CD4-positive, alpha-beta T cell (primary cell): ENCODE measurements at places on chromosomes 7 and 10. TPM values are rescaled to one million over a fixed set of nuclear protein-coding genes. Genes with fewer than 3 reads are reported as not detected.

- no peak for DNase-seq
These were observed 7.4 kb downstream of the ZNF488 start for GRCh38 chr10:47376522-47377220.

Gene FGFR2
- total RNA-seq: 0.22 TPM

GRCh38 chr10:4941540-4942330 lies 21.5 kb upstream of the AKR1C1 start:
- DNase-seq: no peak

GRCh38 chr7:4797858-4798705 lies 22.7 kb downstream of the AP5Z1 start:
- peak; percentile 49 for DNase-seq

DNA sequence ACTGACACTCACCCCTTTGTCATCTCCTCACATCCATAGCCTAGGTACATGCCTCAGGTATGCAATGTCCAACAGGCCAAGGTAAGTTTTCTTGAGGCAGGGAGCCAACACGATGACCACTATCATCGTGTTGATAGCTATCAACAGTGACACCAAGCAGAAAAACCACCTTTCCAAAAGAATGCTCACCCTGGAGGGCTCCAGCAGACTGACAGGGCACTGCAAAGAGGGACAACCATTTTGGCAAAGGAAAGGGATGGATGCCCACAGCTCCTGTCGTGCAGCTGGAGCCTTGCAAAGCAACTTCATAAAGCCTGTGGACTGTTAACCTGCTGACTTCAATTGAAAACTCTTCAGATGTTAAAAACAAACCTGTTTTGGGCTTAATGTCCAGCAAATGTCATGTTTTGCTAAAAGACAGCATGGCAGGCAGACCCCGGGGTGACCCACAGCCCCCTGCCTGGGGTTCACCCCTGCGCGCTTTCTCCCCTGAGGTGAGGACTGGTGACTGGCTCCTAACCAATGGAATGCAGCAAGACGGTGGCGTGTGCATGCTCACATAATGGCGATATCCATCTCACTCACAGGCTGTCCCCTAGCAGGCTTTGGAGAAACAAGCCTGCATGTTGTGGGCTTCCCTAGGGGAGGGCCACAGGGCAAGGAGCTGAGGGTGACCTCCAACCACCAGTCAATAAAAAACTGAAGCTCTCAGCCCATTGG lies 293.8 kb downstream of the TCERG1L start:
- no peak for DNase-seq

DNA sequence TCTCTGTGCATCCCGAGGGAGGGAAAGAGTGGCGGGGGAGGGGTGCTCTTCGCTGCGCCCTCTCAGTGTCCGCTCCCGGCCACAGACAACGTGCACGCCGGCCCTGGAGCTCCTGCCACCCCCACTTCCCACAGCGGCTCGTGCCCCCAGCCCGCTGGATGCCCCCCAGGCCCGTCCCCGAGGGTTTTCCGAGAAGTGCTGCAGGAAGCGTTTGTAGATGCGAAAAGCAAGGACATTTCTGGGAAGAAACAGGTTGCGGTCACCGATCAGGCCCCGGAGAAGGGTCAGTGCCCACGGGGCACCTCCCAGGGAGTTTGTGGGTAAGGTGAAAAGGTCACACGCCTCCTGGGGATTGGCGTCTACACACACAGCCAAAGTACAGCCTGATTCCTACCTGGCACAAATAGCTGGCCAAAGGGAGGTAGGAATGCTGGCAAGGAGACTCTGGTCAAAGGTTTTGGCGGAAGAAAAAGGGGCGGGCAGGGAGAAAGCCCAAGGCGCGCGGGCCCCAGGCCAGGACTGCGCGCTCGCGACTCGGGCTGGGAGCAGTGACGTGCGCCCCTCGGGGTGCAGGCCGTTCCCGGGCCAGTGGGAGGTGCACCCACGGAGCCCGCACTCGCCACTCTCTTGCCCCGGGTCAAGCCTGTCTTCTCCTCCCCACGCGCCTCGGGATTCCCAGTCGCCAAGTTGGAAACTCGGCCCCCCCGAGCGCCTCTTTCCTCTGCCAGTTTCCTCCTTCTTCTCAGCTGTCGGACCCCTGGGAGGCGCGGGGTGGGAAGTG lies 1.5 kb upstream of the NRP1 start:
- DNase-seq: no peak

GRCh38 chr7:152887191-152887590 lies 127.6 kb downstream of the ACTR3B start:
- no peak for DNase-seq

- no peak for DNase-seq
These were observed 112.8 kb downstream of the BAMBI start for GRCh38 chr10:28790146-28790545.

DNA sequence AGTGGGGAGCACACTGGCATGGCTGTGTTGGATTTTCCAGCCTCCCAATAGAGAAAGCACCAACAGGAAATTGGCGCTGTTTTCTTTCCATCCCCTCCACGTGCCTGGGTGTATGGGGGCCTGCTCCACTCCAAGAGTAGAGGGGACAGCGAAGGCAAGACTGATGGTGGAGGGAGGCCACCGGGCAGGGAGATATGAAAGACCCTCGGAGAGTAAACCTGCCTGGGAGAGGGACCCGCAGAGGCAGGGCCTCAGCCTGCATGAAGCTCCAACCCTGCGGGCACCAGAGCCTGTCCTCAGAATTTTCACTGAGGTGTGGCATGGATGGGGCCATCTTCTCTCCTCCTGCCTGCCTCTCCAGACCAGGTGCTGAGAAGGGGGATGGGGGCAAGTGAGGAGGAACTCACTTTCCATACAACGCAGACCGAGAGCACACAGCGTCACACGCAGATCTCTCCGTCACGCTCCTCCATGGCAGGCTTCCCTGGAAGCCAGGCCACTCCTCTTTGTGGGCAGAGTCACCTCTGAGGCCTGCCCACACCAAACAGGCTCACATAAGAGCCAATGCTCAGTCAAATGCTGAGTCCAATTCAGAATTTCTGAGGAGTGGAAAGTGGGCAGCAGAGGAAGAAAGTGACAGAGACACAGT lies 18.8 kb downstream of the ANXA11 start:
- no peak for DNase-seq

DNA sequence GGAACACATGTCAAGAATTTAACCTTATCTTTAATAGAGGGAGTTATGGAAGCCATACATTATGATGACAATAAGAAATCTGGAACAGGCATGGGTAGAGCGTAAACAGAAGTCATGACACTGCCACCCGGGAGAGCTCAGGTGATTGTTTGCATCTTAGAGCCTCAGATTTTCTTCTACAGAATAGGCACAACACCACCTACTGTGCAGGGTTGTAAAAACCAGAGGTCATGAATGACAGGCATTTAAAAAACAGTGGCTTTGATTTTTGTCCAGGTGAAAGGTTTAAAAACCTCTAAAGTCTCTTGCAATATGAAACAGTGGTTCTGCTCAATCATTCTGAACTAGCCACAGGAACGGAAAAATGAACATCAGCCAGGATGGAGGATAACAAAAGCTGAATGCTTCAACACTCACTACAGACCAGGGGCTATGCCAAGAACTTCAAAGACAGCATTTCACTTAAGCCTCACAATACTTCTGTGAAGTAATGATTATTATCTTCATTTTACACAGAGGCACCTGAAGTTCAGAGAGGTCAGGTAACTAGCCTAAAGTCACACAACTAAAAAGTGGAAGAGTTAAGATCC lies 123.8 kb downstream of the SLC25A13 start:
- no peak for DNase-seq

Gene CHAT
- not detected for total RNA-seq

Gene PTER
- total RNA-seq: 9.7 TPM

Gene DPP6
- not detected for total RNA-seq

Gene FRMPD2
- total RNA-seq: not detected

- no peak for DNase-seq
These were observed 27.6 kb upstream of the SRGN start for GRCh38 chr10:69060127-69060798.

GRCh38 chr10:93064874-93065660 lies 4.5 kb downstream of the CYP26C1 start:
- DNase-seq: no peak

DNA sequence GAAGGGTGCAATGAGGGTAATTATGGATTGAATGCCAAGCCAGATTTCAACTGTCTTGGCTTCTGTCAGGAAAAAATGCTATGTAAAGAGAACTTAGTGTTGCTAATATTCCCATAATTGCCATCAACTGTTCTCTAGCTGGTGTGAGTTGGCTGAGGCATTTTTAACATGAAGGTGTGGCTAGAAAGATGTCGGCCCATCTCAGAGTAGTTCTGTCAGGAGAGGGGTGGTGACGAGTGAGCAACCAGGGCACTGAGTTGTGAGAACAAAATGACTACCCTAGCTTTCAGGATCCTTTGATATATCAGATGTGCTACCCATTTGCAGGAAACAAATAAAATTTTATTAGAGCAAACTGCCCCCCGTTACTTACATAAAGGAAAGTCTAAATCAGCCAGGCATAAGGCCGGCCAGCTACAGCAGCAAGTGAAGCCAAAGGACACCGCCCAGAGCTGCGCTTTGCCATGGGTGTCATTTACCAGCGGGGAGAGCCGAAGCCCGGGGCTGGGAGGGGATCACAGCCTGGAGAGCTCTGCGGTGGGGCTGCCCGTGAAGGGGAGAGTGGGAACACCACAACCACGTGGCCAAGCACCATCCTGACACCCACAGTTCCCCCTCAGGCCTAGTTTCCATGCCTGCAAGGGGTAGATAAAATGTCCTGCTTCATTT lies 141.4 kb downstream of the ICA1 start:
- no peak for DNase-seq

GRCh38 chr10:76774987-76775603 lies 862.5 kb downstream of the KCNMA1 start:
- DNase-seq: no peak

DNA sequence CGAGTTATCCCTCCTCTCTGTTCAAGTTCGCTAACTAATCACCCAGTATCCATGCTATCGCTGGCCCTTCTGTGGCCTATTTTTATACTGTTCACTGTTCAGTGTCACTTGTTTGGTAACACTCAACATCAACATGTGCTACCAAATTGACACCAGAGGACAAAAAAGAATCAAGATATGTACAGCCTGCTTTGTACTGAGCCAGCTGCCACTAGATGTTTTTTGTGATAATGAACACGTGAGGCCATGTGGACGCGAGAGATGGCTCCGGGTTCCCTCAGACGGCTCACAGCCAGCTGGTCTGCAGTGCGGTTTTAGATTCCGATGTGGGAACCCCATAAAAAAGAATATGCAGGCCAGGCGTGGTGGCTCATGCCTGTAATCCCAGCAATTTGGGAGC lies 21.2 kb downstream of the CAV1 start:
- no peak for DNase-seq

Gene IRF5
- 1.7 TPM for total RNA-seq

GRCh38 chr7:137694405-137694804 lies 152.4 kb downstream of the DGKI start:
- DNase-seq: no peak
